ENCODE measurements at places on chromosomes 1 and 21.
A peak's percentile ranks its signal among the peaks of the same experiment; 100 is the strongest.

- DNase-seq, result peak; percentile 67
Measured at GRCh38 chr1:210222340-210223006, 10.1 kb upstream of the SERTAD4 start.

DNA sequence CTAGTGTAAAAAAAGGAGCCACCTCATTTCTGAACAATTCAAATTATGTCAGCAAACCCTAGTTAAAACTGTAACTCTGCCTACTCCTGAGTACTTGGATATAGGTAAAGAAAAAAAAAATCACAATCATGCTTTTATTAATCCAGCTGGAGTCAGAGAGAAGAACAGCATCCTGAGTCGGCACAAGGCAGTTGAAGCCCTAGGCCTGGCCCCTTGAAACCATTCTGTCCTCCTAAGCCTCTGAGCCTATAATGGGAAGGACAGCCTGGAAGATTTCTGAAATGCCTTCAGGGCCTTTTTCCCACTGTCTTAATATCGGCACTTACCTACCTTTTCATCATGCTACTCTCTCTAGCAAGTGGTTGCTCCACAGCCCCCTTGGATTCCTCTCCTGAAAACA, 32.5 kb downstream of the CDC42BPA start:
- DNase-seq, result no peak

- DNase-seq, result no peak
Measured at GRCh38 chr21:40421121-40421520, 425.8 kb downstream of the DSCAM start.

- no peak for DNase-seq
Measured at GRCh38 chr1:66333466-66334199, 200.3 kb upstream of the SGIP1 start.

DNA sequence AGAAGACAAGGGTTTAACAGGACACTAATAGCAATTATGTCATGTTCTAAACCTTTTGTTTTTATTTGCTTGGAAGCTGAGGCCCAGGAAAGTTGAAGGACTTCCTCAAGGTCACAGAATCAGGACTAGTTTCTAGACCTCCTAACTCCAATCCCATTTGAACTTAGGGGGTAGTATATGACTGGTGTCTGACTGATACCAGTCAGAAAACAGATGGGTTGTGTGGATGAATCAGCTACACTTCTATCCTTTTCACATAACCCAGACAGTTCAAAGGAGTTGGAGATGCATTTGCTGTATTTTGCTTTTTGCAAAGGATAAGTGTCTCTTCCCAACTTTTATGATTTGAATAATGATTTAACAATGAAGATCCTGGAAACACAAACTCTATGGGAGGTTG, 322.5 kb downstream of the HLX start:
- no peak for DNase-seq

DNA sequence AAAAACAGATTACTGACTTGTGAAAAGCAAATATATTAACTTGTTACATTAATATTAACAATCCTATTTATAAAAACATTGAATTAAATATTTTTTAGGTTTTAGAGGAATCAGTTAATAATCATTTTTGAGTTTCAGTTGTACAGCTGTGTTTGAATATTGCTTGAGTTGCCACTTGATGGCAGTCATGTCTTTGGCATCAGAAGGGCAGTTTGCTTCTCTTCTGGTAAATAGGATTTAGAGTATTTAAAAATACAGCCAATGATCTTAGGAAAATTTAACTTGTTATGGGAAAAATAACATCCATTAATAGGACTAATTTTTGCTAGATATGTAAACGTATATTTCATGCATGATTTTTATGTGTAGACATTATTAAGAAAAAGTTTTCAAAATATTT, 234.1 kb downstream of the NCAM2 start:
- DNase-seq, result peak; percentile 74

DNA sequence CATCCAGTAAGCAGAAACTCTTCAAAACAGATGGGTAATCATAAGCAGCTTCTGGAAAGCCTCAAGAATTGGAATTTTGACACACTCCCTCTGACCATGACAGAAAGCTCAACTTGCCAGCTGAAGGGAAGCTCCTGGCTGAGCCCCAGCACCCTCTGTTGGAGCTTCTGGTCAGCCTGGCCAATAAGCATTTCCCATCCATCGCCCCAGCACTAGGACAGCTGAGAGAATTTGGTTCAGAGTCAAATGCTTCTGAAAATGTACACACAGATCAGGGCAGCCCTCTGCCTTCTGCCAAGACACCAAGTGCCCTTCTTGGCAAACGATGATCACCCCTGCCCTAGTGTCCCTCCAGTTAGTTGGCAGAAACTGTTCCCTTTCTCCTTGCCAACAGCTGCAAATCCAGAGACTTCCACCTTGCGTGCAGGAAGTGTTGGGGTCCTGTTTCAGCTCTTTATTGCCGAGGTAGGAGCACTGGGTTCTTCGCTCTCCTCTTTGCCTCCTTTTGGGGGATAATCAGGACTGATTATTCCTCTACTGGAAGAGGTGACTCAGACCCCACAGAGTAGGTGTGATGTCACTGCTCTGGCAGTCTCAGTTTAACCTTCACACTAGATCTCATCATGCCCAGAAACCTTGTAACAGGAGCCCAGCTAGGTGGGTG, 11.9 kb downstream of the PIGV start:
- no peak for DNase-seq

- no peak for DNase-seq
Measured at GRCh38 chr1:43048601-43049011, 89.9 kb upstream of the SLC2A1 start.

GRCh38 chr1:27538793-27539192, 48.8 kb upstream of the WASF2 start:
- DNase-seq, result no peak

Data from NCI-H69 (cell line).